SJSA1 (cell line): ENCODE measurements at places on chromosomes 6 and 20. TPM values are rescaled to one million over a fixed set of nuclear protein-coding genes. Genes with fewer than 3 reads are reported as not detected.

Gene CST5
- not detected in 2 replicates for total RNA-seq

Gene C20orf204
- 0.24 and 0.94 TPM in 2 replicates for total RNA-seq

Gene TRIM40
- total RNA-seq, result not detected in 2 replicates

Gene BTNL2
- not detected in 2 replicates for total RNA-seq

Gene EEF1A2
- total RNA-seq, result 5.2 and 13.0 TPM in 2 replicates

Gene NRSN1
- not detected in 2 replicates for total RNA-seq

DNA sequence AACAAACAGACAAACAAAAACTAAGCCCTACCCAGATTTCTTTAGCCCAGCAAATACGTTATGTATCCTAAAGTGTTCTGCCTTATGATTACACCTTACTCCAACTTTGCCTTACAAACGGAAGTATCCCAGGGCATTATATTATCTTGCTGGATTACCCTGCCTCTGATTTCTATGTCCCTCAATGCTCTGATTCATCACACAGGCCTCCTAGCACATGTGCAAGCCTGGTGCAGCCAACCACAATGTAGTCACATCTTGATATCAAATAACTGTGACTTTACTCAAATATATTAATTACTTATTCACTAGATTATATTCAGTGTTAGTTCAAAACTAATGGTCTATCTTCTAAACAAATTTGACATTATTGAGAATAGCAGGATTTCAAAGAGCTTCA, 598.6 kb downstream of the TBC1D32 start:
- DNase-seq, result no peak

DNA sequence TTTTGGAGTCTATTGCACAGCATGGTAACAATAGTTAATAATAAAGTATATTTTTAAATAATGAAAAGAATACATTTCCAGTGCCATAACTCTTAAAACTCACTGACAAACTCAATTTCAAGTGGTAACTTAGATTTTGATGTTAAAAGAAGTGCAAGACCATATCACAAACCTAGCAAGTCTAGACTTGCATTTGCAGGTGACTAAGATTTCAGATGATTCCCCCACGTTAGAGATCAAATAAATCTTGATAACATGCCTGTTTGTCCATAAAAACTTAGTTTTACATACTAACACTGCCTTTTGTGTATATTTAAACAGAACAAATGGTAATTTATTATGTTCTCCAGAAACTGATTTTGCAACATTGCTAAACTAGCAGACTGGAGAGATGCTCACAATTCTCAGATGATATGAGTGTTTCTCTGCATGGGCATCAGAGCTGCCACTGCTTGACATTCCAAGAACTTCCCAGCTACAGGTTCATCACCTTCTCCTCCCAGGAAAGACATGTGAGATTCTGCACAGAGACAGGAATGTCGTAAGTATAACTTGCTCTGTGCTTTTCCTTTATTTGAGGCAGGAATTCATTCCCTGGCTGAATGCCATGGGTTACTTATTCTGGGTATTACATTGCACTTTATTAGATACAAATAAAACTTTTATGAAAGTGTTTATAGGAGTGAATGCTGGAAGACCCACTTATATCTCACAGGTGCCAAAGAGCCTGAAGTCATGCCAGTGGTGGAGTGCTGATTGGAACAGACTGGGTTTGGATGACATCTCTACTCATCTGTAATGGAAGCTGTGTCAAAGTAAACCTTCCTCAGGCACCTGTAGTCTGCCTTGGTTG, 160.2 kb upstream of the FOXA2 start:
- DNase-seq, result no peak

DNA sequence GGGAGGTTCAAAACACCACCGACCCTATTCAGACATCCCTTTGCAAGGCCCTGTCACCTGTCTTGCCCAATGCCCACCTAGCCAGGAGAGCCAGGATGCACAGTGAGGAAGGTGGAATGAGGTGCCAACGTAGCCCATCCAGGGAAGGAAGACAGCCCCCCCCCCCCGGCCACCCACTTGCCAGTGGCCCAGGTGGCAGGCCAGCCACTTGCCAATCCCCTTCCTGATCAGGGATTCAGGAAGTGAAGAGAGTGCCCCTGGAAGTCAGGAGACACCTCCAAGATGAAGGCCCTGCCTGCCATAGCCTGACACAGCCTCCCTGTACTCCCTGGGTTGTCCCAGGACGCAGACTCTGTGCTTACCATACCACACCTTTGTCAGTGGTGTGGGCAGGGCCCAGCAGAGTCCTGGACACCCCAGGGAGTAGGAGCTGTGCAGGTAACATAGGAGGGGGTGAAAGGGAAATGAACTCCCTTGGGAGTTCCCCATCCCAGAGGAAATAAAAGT, 54.7 kb downstream of the MRPL14 start:
- DNase-seq, result no peak

DNA sequence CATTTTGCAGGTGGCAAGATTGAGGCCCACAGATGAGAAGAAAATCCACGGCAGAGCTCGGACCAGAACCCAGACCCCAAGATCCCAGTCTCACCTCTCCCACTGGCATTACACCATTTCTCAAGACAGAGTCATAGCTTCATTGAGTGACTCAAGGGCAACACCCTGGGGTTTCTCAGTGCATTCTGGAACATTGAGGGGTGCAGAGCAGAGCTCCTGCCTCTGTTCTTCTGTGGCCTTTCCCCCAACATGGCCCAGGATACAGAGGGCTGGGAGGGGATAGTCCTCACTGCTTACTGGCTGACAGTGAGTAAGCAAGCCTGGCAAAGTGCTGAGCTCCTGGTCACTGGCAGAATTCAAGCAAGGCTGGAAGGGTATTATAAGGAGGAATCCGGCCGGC, 74.0 kb downstream of the MDGA1 start:
- no peak for DNase-seq

DNA sequence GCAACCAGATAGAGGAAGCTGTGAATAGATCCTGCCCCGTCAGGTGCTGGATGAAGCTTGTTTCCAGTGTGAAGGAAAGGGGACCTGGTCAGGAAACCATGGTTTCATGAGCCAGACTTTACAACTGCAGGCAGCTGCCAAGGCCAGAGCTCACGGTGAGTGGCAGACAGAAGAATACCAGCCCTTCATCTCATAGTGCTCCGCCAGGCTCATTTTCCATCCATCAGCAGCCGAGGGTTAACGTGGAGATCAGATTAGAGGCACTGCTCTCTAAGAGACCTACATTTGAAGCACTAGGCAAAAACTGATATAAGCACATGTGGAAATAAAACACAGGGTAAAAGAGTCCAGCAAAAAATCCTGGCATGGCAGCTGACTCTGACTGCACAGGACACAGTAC, 172.4 kb downstream of the CD24 start:
- no peak for DNase-seq

- DNase-seq, result peak; percentile 41
Observed at GRCh38 chr20:47137231-47137870, 219.1 kb downstream of the ZMYND8 start.

DNA sequence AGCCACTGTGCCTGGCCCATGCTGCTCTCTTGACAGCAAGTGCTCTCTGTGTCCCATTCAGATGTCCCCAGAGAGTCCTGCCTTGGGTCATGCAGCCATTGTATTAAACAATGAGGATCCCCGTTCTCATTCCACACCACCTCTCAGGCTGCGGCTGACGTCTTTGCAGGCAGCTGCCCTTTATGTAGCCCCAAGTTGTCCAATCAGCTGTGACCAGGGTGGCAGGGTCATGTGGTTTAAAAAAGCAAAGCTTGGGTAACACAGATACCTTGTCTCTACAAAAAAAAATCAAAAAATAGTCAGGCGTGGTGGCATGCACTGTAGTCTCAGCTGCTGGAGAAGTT, 13.2 kb downstream of the GCNT2 start:
- DNase-seq, result no peak

DNA sequence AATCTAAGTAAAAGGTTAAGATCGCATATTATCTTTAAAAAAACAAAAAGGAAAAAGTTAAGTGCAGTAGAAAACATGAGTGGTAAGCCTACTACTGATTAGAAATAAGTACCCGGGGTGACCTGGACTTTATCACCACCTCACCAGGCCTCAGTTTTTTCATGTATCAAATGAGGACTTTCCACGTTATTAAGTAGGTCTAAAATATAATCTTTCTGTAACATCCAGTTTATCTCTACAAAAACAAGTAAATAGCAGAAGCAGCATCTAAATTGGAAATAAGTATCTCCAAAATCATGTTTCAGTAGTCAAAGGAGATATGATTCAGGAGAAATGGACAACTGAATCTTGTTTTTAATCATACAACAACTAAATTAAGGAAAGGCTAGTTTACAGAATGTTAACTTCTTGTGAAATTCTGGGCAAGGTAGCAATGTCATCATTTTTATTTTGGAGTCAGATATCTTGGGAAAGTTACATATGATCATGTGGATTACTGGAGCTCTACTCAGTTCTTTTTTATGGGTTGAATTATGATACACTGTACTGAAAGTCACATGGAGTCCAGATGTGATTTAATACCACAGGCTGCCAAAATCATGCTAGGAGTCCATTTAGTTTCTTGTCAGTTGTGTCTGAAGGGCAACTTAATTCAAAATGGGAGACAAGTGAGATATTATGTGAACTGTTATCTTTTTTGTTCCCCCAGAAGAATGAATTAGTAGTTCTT, 114.7 kb upstream of the PRL start:
- DNase-seq, result no peak

DNA sequence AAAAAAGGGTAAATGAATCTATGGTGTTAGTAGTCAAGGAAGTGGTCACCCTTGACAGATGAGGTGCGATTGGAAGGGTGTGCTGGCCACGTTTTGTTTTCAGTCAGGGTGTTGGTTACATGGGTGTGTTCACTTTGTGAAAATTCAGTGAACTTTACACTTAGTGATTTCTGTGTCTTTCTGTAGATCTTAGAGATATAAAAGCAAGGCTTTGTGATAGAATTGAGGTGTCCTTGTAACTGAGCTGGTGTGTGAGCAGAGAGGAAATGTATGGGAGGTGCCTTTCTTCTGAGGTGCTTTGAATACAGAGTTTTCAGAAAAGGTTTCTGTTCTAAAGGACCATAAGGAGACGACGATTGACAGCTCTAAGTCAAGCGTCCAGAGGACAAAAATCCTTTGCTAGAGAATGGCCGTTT, 90.5 kb downstream of the SAMD3 start:
- DNase-seq, result no peak

DNA sequence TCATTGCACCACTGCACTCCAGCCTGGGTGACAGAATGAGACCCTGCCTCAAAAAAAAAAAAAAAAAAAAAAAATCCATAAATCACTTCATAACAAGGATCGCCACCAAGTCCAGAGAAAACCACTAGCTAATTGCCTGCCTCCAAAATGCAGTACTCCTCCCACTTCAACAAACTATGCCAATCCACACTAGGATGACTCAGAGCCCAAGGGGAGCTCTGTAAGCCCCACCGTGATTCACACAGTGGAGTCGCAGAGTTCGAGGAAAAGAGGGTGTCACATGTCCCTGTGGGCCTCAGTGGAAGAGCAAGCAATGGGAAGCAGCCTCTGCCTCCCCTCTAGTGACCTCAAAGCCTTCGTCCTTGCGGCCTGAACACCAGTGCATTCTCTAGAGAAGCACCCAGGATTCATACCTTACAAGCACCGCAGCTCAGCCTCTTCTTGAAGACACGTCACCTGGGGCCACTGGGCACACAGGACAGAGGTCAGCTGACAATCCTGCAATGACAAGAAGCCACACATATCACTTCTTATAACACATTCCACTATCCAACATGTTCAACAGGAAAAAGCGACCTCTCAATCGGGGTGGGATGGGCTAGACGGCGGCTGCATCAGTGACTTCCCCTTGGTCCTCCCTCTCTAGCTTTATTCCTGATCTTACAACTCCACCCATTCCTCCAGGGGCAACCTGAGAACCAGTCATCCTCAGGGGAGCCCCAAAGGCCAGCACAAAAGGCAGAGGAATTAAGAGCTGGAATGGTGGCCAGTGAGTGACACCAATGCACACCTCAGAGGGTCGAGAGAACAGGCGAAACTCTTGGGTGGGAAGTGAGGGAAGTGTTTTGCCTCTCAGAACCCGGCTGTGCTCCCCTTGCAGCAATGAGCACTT, 8.9 kb downstream of the SNHG17 start:
- peak; percentile 85 for DNase-seq
